CD14-positive monocyte (primary cell): ENCODE measurements at places on chromosomes 16 and 17.

GRCh38 chr17:29588017-29588561 is 1.4 kb downstream of the GIT1 start:
- no peak for DNase-seq

DNA sequence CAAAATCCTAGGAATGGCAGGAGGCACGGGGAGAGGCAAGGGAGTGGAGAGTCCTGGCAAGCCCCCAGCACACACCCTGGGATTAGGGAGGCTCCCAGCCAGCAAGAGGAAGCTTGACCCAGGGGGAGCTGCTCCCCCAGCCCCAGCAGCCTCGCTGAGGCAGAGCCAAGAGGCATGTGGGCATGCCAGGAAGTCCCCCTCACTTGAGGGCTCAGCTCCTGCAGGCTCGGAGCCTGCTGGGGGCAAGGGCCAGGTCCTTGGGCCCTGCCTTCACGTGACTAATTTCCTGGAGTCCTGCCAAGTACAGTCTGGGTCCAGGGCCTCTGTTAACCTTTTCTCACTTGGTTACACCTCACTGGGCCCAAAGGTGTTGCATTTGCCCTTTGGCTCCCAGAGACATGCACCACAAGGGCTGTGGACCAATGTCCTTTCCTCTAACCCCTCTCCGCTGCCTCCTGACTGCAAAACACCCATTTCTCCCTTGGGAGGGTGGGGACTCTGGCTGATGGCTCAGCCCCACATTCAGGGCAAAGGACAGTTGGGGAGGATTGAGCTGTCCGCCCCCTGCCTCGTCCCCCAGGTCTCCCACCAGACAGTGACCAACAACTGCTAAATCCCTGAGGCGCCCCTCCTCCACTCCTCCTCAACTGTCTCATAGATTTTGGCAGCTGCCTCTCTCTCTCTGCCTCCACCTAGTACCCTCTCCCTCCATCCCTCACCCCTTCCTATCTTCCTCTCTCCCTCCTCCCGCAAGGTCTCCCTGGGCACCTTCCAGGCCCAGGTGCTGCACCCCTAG is 4.4 kb upstream of the SLC47A2 start:
- no peak for DNase-seq

DNA sequence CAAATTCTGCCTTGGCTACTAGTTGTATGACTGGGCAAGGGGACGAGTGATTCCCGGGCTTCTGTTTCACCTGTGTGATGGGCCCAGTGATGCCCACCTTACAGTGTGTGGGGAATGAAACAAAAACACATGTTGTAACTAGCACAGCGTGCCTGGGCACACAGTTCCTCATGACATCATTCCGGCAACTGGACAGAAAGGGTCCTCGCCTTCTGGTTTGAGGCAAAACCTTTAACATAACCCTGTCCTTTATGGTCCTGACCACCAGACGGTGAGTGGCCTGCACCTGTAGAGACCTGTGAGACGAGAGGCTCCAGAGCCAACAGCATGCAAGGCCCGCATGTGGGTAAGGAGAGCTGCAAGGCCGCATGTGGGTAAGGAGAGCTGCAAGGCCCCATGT is 7.7 kb upstream of the SLC38A8 start:
- DNase-seq = no peak

- no peak for DNase-seq
Measured at GRCh38 chr17:57915544-57915943, 39.7 kb downstream of the CUEDC1 start.

DNA sequence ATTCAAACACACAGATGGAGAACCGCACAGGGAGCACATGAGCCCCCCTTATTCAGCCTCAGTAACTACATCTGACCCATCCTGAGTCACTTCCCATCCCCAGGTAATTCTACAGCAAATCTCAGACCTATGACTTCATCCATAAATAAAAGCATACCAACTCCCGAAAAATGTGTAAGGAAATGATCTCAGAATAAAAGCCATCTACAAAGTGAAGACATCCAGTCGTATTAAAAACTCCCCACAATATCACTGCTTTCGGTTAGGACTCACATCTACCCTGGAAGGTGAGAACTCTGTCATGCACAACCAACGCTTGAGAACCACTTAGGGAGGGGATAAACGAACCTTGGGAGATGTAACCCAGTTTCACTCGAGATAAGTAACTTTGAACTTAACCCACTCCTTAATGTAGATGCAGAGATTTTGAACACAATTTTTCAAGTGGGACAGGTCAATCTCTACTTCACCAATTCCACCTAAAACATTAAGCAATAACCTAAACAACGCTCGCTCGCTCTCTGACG is 1.3 kb downstream of the USP36 start:
- DNase-seq = no peak

DNA sequence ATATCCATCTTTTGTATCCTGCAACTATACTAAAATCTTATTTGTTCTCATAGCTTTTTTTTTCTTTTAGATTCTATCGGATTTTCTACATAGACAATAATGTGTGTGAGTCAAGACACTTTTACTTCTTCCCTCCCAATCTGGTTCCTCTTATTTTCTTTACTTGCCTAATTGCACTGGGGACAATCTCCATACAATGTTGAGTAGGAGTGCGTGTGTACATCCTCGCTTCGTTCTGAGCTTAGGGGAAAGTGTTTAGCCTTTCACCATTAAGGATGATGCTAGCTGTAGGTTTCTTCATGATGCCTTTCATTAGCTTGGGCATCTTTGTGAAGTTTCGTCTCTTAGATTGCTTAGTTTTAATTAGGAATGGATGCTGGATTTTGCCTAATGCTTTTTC is 2.9 kb downstream of the SPATA32 start:
- no peak for DNase-seq

DNA sequence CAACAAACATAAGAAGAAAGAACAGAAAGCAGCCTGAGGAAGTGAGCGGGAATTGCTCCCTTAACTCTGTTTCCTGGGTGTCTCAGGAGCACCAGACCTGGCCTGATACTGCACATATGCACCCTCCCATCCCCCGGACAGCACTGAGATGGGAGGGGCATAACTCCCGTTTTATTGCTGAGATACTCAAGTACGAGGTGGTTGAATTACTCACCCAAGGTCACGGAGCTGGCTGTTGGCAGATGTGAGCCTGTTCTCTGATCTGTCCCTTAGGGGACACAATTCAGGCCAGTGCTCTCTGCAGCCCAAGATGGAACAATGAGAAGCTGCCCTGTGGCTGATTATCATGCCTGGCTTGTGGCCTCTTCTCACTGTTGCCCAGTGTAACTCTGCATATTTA is 9.1 kb upstream of the MED9 start:
- no peak for DNase-seq

DNA sequence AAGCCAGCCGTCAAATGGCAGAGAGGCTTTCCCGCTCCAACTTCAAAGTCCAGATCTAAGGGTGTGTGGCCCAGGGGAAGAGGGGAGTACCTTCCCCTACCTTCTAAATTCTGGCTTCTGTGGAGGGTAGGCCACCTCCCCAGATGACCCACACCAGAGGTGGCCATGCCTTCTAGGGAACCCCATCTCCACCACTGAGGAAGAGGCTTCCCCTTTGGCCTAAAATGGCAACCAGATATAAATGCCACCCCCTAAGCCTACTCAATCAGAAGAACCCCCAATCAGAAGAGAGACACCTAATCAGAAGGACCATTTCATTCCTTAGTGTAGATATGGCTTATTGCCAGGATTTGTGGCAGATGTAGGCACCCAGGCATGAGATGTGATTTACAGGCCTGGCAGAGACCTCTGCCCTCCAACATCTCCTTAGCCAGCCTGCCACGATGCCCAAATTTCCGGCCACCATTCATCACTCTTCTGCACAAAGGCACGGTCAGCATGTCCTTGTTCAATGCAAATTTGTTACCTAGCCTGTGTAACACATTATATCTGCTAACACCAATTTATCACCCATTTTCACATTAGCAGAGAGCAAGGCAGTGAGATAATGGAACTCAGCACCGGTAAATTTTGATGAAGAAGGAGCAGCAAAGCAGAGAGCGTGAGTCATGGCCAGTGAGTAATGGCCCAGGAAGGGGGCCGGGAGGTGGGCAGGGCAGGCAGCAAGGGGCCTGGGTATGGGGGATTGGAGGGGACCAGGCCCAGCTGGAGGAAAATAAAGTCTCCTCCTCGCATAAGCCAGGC is 1.2 kb upstream of the MGAT5B start:
- no peak for DNase-seq

DNA sequence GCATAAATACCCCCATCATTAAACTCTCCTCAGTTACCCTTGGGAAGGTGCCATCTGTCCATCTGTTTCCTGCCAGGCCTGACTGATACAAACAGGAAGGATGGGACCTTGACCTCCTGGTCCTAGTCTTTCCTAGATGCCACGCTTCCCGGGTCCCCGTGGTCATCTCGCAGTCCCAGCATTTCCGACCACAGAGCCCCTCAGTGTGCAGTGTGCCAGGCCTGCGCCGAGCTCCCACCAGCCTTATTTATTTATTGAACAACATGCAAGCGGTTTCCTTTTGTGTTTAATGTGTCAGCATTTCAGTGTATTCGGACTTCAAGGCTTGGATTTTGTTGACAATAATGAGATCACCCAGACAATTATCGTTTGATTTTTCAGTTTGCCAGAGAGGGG is 45.6 kb upstream of the NKD1 start:
- no peak for DNase-seq

- DNase-seq = no peak
Measured at GRCh38 chr17:16917671-16918394, 54.1 kb downstream of the TNFRSF13B start.

- DNase-seq = no peak
Measured at GRCh38 chr17:79079421-79080200, 5.0 kb downstream of the ENGASE start.

- DNase-seq = no peak
Measured at GRCh38 chr17:50758989-50759544, 8.3 kb downstream of the ANKRD40CL start.

DNA sequence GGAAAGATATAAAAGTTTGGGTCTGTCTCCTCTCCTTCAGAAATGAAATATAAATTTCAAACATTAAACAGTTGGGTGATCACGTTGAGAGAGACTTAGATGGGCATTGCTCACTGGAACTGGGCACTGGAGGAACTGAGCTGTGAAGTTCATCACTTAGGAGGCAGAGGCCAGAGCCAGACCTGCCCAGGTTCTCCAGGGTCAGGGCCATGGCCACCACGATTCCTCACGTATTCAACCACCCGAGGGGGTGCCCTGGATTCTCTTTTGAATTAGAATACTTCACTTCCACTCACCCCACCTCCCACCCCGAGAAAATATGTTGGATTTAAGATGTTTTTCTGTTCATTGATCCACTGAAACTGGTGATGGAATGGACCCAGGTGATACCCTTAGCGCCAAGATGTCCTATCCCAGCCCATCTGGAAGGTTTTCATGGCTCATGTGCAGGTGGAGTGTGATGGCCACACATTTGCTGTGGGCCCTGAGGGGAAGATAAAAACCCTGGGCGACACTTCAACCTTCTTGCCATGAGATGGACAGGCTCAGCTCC is 6.1 kb downstream of the PRR29 start:
- DNase-seq = no peak

GRCh38 chr16:67207249-67208091 is 8.5 kb downstream of the ELMO3 start:
- no peak for DNase-seq

DNA sequence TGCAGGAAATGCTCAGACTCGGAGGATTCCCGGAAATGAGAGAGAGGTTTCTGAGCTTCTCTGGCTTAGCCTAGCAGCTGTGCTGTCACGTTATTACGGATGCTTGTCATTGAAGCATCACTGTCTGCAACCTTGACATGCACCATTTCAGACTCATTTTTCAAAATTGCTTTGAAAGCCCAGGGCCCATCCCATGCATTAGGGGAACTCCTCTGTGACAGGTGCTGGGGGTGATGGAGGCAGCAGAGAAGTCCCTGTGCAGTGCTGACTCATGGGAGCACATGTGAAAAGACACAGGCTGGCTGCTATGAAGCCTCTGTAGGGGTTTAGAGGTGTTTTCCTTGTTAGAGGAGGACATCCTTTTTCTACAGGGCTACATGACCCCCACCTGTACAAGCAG is 214.0 kb upstream of the MPHOSPH6 start:
- no peak for DNase-seq

DNA sequence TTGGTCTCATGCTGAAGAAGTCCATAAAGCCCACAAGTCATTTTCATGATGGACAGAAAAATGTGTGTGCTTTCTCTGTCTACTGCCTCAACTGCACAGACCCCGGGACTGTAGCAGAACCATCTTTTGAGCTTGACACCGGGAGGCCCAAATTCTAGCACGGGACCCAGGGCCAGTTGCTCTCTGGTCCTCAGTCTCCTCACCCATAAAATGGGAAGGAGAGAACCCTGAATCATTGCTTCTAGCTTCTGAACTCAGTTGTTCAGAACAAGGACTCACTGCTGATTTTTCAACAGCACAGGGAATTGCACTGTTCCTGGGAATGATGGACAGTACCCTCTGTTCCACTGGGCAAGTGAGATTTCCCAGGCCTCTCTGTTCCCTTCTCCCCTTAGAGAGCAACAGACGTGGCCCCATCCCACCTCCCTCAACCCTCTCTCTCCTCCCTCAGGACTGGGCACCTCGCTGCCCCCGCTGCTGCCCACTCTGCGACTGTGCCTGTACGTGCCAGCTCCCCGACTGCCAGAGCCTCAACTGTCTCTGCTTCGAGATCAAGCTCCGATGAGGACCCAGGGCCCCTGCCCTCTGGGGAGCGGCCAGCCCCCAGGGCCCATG is 2.2 kb upstream of the ALDOA start:
- DNase-seq = no peak

DNA sequence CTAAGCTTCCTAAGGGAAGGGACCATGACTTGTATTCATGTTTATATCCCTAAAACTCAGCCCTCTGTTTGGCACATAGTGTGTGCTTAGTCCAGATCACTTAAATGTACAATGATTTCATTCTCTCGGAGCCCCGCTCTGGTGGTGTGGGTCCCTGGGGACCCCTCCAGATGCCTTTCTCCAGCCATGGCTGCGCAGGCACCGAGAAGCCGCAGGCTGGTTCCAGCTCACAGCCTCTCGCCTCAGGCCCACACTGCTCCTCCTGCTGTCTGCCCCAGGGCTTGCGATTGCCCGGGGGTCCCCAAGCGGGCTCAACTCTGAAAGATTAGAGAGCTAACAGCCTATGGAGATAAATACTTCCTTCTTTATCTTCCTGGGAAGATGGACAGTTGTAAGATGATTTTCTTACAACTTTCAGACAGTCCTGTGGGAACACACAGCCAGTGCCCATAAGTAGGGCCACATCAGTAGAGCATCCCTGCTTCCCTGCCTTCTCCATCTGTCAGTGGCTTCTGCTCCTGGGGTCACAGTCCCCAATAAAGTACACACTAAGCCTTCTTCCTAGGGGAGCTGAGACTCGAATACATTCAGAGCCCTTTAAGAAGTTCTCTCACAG is 66.2 kb downstream of the CENPV start:
- DNase-seq = no peak

- DNase-seq = no peak
Measured at GRCh38 chr16:11354733-11355574, 9.7 kb downstream of the RMI2 start.

DNA sequence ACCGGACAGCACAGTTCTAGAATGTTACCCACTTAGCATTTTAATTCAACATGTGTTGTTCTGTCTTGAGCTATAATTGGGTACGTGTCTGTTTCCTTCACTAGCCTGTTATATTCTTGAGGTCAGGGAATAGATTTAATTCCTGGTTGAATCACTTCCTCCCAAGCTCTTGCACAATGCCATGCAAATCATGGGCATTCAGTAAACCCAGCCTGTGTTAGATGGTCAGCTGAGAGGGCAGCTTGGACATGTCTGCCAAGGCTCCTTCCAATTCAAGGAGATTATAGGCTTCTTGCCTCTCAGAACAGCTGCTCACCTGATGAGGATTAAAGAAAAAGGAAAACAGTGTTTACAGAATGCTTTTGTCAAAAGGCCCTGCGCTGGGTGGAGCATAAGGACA is 12.6 kb downstream of the C1QTNF1 start:
- DNase-seq = peak; percentile 77
